ENCODE measurements at places on chromosomes 3 and 15.

DNA sequence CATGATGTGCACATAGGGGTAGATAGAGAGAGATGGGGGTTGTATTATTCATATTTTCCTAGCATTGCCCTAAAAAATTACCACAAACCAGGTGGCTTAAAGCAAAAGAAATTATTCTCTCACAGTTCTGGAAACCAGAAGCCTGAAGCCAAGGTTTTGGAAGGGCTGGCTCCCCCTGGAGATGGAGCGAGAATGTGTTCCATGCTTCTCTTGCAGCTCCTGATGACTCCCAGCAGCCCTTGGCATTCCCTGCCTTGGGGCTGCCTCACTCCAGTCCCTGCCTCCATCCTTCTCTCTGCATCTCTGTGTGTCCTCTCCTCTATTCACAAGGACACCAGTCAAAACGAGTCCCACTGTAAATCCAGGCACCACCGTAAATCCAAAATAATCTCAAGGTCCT, 91.5 kb upstream of the FAM174B start:
- no peak for DNase-seq

DNA sequence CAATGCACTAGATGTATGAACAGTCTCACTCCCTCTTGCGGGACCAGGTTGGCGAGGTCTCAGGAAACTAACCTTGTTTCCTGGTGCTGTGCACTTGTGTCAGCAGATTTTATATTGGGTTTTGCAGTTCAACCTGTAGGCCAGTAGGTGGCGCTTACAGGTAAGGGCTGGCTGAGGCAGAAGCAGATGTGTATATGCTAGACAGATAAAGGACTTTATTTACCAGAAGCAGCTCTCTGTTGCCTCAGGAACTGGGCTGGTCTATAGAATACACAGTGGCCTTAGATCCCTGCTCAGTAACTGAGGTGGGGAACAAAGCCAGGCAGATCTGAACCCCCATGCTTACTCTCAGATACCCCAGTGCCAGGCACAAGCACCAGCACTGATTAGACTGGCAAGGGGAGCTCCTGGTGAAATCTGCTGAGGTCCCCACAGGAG, 296.8 kb downstream of the DOCK3 start:
- peak; percentile 6 for DNase-seq

GRCh38 chr15:99564221-99565048, 1.3 kb upstream of the MEF2A start:
- DNase-seq, result peak; percentile 68

- DNase-seq, result no peak
Measured at GRCh38 chr15:99239545-99240198, 9.7 kb downstream of the TTC23 start.

DNA sequence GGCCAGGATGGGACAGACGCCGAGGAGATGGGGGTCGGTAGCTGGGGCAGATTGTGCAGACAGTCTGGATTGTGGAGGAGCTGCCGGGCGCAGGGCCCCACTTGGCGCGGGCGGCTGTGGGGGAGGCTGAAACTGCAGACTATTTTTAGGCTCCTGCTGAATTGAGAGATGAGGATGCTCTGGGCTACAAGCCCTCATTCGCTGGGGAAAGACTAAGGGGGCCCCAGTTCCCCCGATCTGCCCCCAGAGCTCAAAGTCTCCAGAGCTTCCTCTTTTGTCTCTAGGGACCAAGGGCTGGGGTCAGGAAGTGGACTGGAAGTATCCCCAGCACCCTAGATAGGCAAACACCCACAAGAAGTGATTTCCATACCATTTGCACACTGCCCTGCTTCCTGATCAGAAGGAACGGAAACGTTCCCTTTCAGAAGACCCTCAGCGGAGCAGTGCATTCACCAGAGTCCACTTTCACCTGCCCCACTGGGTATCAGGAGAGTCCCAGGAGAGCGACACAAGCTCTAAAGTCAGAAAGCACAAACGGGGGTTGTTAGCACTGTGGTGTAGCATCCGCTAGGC, 29.7 kb downstream of the SEMA7A start:
- DNase-seq, result no peak

- DNase-seq, result no peak
Measured at GRCh38 chr3:9324944-9325343, 37.9 kb upstream of the THUMPD3 start.

- no peak for DNase-seq
Measured at GRCh38 chr3:118766306-118766669, 268.4 kb downstream of the IGSF11 start.

GRCh38 chr3:61173676-61174075, 77.6 kb downstream of the FHIT start:
- no peak for DNase-seq

GRCh38 chr3:61687206-61687605, 125.8 kb downstream of the PTPRG start:
- no peak for DNase-seq

- DNase-seq, result peak; percentile 23
Measured at GRCh38 chr3:19945969-19946831, 697 bp upstream of the RAB5A start.

DNA sequence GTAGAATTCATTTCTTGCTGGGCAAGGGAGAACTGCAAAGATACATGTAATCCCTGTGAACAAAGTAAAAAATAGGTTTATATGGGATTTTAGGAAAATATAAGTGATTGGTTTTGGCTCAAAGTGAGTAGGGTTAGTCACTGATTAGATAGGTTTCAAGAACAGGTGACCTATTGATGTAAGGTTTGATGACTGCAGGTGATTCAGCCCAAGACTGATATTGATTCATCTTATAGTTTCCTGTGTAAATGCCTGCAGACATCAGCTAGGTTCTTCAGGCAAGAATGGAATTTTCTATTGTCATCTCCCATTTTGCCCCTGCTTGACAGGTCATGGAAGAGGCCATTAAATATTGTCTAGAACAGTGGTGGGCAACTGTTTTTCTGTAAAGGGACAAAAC, 23.9 kb upstream of the ARID3B start:
- DNase-seq, result no peak

DNA sequence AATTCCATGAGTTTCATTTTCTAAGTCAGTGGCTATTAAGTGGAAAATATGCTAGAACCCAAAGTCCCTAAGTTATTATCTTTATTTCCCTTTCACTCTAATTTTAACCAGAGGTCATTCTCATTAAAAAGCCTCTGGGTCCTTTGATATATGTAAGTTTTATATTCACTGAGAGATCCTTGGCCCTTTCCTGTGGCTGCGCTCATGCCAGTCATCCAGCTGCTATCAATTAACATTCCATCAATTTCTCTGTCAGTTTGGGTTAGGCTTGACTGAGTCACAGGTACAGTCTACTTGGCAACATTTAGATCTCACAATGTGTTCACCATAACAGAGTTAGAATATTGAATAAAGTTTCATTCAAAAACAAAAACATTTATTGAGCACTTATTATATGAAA, 58.0 kb upstream of the FBN1 start:
- DNase-seq, result peak; percentile 79

GRCh38 chr15:74433592-74434262, at the start of gene SEMA7A:
SEMA7A (minus strand) TSS chr15:74433958; CDS start chr15:74433918, 40 bp downstream.
- peak; percentile 94 for DNase-seq
